Bronchial epithelial cell (primary cell): ENCODE measurements at places on chromosomes 3 and 15.

- DNase-seq, result peak; percentile 85
These were observed 3.2 kb downstream of the ITGB5 start for GRCh38 chr3:124883766-124884473.

GRCh38 chr3:187695449-187695848, 6.9 kb downstream of the RTP2 start:
- no peak for DNase-seq

- no peak for DNase-seq
These were observed 16.4 kb downstream of the IL12A start for GRCh38 chr3:160005004-160005403.

- peak; percentile 24 for DNase-seq
These were observed 736 bp downstream of the IREB2 start for GRCh38 chr15:78438619-78439285.

GRCh38 chr3:195213639-195214315, 57.2 kb downstream of the XXYLT1 start:
- DNase-seq, result no peak

DNA sequence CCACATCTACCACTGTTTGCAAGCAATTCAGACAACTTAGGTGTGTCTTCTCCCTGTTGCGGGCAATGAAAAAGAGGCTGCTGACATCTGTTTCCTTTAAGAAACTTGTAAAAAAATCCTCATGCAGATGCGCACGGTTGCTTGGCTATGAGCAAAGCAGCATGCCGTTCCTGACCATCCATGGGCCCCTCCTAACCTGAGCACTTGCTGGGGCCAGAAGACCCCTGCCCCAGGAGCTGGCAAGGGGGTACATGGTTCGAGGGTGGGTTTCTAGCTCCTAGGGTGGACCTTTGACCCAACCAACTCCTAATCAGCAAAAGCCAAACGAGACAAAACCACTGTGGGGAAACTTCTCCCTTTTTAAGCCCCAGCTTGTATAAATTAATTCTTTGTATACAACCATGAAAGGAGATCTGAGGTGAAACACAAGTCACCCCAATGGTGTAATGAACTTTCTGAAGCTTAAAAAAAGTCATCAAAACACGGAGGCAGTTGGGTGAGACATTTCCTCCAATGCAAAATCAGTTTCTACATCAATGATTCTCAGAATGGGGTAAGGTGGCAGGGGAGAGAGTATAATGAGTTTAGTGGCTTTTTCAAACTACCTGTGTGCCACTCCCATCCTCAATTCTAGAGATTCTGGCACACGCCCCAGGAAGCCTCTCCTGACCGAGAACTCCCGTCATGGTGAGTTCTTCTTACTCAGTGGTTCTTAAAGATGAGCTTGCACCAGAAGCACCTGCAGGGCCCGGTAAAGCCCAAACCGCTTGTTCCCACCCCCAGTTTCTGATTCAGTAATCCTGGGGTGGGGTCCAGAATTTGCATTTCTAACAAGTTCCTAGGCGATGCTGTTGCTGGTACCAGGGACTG, 44.1 kb downstream of the CPN2 start:
- no peak for DNase-seq
